ENCODE measurements at places on chromosomes 5 and 9.

DNA sequence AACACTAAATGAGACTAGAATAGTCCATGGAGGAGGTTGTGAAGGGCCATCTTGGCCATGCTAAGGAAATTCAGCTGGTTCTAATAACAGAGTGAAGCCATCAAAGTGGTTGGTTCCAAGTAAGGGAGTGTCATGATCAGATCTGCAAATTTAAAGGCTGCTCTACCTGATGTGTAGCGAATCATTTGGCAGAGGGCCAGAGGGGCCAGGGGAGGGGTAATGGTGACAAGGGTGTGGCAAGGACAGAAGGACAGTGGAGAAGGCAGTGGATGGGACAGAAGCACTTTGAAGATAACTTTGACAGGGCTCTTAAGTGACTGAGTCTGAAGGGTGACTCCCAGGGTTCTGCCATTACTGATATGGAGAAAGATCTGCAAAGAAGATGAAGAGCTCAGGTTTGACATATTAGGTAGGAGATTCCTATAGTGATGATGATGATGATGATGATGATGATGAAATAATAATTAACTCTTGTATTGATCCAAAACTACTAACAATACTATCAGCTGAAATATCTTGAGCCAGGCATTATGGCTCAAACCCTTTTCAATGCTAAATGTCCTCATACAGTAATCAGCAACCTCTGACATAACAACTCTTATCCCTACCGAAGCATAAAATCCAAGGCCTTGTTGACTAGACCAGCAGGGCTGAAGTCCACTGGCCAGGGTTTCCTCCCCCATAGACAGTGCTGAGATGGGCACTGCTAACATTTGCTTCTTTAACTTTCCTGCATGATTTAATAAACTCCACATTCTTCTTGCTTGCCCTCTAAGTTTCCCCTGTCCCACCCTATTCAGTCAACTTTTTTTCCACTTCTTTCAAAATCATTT is 20.0 kb downstream of the KIAA1191 start:
- no peak for DNase-seq

- no peak for DNase-seq
Observed at GRCh38 chr9:6566409-6567139, 79.0 kb downstream of the GLDC start.

DNA sequence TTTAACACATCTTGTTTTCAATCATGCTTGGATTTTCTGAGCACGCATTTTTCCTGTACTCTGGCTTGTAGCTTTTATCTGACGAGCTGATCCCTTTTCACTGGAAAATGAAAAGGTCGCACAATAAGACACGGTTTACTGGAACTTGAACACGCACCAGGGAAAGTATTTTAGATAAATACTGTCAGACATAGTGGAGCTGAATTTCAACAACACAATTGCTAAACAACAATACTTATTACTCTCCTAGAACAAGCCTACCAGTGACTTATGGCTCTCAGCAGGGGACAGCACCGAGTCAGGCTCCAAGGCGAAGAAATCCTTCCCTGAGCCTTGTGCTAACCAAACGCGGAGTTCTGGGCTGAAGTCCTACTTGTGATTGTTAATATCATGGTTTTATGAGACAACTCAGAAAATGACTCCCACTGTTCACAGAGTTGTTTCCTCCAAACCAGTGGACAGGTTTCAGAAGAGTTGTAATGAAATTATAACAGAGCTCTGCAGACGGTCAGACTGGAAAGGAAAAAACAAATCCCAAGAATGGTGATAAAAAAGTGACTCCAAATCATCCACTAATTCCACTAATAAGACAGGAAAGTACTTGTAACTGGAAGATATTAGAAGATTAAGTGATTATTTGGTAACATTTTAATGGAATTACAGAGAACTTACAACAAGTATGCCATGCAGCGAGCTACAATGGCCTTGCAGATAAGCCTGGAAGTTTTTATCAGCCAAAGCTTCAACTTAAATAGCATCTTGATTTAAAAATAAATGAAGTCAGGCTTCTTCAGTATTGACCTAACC is 359.6 kb downstream of the EBF1 start:
- no peak for DNase-seq

- DNase-seq: no peak
Observed at GRCh38 chr5:136042665-136043121, 13.9 kb downstream of the TGFBI start.

DNA sequence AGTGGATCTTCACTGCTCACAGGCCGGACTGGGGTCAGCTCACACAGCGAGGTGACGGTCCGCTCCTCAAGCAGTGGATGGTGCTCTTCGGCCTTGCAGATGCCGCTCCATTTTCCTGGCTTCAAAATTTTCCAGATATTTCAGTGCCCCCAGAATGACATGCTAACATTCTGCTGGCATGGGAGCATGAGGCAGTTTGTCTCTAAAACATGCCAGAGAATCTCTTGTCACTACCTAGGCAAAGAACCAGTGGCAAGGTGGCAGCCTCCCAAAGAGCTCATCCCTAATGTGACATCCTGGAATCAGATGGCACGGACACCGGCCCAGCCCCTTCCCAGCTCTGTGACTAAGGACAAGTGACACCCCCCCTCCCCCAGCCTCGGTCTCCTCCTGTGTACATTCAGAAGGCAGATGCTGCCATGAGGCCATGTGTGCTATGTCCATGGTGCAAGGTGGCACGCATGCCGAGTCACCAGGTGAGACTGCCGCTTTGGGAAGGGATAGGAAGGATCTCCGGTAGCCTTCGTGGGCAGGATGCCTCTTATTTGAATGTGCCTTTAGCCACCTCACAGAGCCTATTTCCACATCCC is 2.7 kb downstream of the S1PR3 start:
- DNase-seq: no peak

GRCh38 chr5:134539732-134540131 is 14.3 kb downstream of the JADE2 start:
- DNase-seq: no peak

- no peak for DNase-seq
Observed at GRCh38 chr9:21408817-21409216, at the start of gene IFNA8. Gene IFNA8, plus strand, starts transcription at chr9:21409117. Its CDS starts 60 bp downstream, at chr9:21409177.

GRCh38 chr9:89740722-89741121 is 135.9 kb downstream of the GADD45G start:
- no peak for DNase-seq

DNA sequence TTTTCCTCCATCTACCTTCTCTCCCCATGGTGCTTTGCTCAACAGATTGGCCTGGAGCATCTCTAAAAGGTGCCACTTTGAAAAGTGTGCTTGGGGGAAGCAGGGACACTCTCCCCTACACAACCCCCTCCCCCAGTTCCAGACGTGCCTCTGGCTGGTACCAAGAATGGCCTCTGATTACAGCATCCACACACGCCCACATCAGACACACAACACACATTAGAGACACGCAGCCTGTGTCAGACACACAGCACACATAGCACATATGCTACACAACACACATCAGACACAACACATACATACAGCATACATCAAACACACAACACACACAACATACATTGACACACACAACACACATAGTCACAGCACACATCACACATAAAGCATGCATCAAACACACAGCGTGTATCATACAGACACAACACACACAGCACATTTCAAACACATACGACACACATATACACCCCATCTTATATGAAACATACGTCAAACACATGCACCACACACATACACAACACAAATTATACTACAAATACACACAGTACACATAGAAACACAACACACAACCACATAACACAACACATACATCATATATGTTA is 150.4 kb downstream of the RGS3 start:
- no peak for DNase-seq

GRCh38 chr5:128228521-128228920 is 145.0 kb downstream of the SLC12A2 start:
- no peak for DNase-seq

DNA sequence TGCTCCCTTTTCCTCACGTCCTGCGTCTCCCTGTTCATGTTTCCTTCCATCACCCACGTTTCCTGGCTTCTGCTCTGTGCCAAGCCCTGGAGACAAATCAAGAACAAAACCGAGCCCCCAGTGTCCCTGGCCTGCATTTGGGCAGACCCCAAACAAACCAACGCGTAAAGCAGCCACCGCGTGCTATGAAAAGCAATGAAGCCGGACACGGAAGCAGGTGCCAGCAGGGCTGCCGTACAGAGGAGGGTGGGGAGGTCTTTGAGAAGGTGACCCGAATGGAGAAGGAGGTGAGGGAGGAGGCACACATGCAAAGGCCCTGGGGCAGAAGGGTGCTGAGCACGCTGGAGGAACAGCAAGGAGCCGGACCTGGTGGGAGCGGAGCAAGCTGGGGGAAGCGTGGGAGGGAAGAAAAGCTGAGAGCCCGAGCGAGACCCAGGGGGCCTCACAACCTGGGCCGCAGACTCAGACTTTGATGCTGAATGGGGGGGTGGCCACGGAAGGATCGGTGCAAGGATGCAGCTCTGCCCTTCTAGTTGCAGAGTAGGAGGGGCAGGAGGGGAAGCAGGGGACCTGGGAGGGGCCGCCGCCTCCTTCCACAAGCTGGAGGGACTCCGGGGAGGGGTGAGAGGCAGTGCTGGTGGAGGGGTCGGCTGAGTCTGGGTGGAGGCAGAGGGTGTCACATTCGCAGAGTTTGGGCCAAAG is 1.4 kb upstream of the QSOX2 start:
- no peak for DNase-seq

DNA sequence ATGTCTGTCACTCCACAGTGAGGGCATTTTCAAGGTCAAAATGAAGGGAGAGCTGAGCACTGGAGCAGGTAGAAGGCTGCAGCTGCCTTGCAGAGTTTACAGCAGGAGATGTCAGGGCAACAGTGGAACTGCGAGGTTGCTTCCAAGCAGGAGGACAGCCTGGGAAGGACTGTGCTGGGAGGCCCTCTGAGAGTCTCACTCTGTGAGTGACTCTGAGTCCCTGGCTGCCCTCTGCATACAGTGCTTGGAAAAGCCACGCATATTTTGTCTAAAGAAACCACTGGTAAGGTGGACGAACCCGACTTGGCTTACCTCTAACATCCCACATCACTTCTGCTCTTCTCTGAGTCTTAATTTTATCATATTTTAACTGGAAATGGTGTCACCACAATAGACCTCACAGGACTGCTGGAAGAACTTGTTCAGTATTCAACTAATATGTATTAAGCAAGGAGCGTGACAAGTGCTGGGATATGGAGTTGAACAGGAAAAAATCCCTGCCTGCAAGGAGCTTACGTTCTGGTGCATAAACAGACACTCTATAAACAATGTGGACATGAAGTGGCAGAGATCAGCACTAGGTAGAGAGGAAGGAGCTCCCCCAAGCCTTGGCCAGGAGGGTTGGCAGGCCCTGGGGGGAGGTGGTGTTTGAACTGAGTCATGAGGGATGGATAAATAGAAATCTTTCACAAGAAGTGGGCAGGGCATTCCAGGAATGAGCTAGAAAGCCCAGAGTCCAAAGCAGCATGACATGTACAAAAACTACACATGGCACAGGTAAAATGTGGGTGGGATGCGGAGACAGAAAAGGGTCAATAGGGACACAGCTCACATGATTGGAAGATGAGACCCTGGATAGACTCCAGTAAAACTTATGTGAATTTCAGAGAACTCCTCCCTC is 64.0 kb upstream of the FOXE1 start:
- DNase-seq: no peak

DNA sequence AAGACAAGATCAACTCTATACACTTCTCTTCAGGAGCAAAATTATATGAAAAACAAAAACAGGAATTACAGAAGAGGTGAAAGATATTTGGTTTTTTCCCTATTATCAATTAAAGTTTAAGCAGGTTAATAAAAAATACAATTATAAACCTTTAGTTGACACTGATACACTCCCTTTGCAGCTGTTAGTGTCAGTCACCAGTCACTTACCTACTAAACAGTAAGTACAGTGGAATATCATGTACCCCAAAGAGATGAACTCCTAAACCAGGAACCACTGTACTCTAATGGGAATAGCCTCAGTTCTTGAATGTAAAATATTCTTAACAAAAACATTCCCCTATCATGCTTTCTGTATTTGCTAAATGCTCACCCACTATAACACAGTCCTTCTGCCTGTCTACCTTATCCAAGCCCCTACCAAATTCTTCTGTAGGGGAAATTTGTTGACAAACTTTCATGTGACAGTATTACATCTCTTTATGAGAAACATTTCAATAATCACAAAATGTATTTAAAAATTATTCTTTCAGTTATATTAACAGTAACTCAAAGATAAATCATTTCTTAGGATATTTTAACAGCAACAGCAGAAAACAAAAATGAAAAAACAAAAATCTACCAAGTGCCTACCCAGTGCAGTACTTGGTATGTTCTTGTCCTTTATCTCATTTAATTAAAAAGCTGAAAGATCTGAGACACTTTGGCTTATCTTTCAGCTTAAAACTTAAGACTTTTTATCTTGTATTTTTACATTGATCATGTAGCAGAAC is 212.8 kb downstream of the MLLT3 start:
- DNase-seq: no peak

DNA sequence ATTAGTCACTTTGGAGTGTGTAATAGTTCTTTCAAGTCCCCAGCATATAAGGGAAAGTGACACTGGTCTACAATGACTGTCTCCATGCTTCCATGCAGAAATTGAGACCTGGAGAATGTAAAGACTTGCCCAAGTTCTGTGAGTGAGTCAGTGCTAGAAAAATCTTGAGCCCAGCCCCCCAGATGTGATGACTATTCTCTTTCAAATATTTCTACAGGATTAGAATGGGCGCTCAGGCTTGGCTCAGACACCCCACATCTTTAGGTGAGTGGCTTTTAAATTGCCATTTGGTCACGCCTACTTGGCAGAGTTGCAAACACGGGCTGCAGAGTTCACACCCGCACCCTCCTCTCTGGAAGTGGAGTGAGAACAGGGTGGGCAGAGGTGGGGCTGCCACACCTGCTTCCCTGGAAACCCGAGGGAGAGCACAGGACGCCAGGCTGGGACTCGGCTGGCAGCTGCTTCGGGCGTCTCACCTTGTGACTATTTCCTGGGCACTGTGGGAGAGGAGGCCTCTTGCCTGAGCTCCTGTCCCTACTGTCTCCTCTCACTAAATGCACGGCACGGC is 37.6 kb downstream of the ROPN1L start:
- no peak for DNase-seq

- DNase-seq: no peak
Observed at GRCh38 chr9:36053971-36054370, 17.3 kb downstream of the RECK start.

DNA sequence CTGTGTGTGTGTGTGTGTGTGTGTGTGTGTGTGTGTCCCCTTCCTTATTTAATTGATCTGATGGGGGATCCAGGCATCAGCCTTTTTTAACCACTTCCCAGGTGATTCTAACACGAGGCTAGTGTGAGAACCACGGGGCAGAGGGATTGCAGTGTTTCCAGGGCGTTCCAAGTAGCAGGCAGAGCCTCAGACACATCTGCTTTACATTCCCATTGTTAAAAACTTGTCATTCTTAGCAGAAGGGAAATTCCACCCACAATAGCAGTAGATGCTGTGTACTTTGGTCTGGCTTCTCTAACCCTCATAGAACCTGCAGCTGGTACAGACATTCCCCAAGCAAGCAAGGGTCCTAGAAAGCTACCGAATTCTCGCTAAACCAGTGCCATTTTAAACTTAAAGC is 81.9 kb upstream of the SLC30A5 start:
- DNase-seq: no peak
